ENCODE measurements at places on chromosomes 7 and 10.

DNA sequence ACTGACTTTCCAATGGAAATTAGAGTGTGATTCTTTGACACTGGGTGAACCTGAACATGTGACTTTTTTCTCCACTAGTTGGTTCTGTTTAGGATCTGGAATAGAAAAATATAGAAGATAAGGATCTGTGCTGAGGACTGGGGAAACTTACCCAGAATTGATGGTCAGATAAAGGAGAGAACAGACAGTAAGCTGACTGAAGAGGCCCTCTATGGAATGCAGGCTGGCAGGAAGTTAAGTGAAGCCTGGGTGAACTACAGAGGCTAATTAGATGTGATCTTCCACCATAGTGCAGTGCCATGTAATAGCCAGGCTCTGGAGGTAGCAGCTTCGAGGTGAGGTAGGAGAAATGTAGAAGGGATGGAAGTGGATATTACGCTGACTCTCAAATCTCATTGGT, 455.3 kb downstream of the PLXDC2 start:
- DNase-seq: no peak

- DNase-seq: no peak
Observed at GRCh38 chr7:14275356-14275755, 285.9 kb upstream of the ETV1 start.

DNA sequence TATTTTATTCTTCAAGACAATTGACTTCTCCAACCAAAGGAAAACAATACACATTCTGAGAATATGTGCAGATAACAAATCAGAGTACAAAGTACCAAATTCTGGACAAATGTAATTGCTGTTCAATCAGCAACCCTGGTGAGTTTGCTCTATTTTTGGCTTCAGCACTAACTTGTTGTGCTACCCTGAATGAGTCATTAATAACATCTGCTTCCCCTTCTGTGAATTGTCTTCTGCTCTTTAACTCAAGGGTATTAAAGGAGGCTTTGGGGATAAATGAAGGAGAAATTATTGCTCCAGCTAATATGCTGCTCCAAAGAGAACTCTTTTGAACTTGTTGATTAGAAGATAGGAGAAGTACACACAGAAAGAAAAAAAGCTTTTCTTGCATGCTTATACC, 459.3 kb downstream of the HTR7 start:
- no peak for DNase-seq

GRCh38 chr10:117352724-117353123, 22.5 kb downstream of the PDZD8 start:
- DNase-seq: no peak

GRCh38 chr7:16295558-16295957, 125.8 kb downstream of the CRPPA start:
- no peak for DNase-seq

GRCh38 chr10:124734311-124735166, 9.6 kb downstream of the FAM53B start:
- DNase-seq: peak; percentile 54

GRCh38 chr10:132183046-132183445, 3.7 kb upstream of the DPYSL4 start:
- DNase-seq: no peak

GRCh38 chr10:47112612-47113011, 187.4 kb upstream of the GDF10 start:
- no peak for DNase-seq

GRCh38 chr7:64098-64915, 128.1 kb upstream of the FAM20C start:
- no peak for DNase-seq

- DNase-seq: no peak
Observed at GRCh38 chr7:131548371-131548770, 8.1 kb downstream of the PODXL start.

GRCh38 chr10:124074501-124075109, 18.8 kb downstream of the CHST15 start:
- no peak for DNase-seq

DNA sequence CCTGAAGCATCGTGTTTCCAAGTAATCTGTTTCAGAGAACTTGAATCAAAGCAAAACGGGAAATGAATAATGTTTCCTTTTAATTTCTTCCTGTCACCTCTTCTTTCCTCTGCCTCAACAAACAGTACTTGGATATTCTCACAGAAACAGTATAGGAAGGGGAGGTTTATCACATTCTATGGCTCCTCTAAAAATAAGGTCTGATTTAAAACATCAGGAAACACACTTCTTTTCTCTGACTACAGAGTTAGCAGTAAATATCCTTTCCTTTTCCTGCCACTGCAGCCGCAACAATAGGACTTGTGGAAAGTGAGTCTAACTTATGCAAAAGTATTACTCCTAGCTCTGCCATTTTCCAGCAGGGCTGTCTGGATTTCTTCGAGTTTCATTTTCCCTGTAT, 62.3 kb downstream of the CH25H start:
- DNase-seq: no peak

DNA sequence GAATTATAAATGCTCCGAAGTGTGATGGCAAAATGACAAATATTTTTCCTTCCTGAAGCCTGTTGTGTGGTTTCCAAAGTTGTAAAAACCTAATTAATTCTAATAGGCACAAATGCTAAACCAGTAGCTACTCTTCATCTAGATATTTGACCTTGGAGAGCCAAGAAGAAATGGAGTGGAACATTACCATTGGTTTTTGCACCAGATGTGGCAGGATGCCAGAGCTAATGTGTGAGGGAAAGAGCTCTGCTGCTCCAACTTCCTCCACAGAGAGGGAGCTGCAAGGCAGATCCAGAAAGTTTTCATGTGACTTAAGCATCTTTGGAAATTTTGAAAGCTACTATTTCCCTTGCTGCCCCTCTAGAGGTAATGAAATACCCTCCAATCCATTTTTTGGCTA, 65.1 kb upstream of the HPS1 start:
- no peak for DNase-seq

DNA sequence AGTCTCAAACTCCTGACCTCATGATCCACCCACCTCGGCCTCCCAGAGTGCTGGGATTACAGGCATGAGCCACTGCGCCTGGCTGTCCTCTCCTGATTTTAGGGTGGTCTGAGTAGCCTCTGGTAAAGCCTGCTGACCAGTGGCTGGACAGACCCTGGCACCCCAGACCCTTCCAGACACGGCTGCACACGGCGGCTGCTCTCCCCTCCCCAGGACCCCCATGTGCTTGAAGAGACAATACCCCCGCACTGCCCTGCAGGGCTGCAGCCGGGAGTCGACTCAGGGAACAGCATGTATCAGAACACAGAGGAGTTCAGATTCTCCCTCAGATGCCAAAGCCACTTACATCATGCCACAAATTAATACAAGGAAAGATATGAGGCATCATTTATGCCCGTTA, 58.3 kb upstream of the CFAP46 start:
- no peak for DNase-seq

- peak; percentile 82 for DNase-seq
Observed at GRCh38 chr10:124744102-124745050, at the start of gene FAM53B. Gene FAM53B, minus strand, starts transcription at chr10:124744378. Its CDS starts 37,665 bp downstream, at chr10:124706713.

GRCh38 chr10:79021948-79022499, 46.7 kb upstream of the ZMIZ1 start:
- no peak for DNase-seq

GRCh38 chr10:23065181-23065948, 30.0 kb upstream of the MSRB2 start:
- no peak for DNase-seq

DNA sequence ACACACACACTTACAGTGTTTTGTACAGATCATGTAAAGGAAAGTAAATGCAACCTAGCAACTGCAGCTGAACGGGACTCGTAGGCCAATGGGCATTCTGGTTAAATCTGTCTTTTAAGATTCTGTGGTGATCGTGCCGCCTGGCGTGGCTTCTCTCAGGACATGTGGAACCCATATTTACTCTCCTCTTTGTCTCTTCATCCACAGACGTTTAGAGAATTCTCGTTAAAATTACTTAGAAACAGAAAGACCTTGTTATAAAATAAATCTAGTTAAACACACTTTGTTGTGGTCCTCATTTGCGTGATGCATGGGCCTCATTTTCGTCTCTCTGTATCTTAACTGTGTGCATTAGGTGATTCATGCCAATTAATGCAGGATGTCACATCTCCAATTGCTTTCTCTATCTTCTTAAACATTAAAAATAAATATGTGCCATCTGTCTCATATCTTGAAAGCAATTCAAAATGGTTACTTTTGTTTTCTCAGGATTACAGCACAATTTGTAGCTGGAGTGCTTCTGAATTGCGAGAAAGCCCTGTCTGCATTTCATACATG, 11.5 kb downstream of the KLF6 start:
- DNase-seq: peak; percentile 20

DNA sequence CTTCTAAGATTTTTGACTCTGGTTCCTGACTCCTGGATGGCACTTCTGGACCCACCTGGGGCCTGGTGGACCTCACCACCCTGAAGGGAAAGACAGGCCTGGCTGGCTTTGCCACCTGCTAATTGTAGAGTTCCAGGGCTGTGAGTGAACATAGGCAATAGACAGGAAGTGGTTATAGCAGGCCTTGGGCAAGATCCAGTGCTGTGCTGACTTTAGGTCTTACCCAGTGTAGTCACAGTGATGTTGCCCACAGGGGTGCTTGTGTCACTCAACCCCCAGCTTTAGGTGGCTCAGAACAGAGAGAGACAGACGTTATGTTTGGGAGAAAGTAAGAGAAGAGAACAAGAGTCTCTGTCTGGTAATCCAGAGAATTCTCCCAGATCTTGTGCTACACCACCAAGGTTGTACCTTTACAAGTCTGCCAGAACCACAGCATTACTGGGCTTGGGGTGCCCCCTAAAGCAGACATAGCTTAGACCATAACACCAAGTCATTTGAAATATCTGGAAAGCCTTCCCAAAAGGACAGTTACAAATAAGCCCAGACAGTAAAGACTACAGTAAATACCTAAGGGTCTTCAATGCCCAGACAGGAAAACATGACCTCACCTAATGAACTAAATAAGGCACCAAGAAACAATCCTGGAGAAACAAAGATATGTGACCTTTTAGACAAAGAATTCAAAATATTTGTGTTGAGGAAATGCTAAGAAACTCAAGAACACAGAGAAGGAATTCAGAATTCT, 303.4 kb downstream of the PCLO start:
- DNase-seq: no peak

- no peak for DNase-seq
Observed at GRCh38 chr7:48691788-48692187, 232.6 kb upstream of the CDC14C start.

DNA sequence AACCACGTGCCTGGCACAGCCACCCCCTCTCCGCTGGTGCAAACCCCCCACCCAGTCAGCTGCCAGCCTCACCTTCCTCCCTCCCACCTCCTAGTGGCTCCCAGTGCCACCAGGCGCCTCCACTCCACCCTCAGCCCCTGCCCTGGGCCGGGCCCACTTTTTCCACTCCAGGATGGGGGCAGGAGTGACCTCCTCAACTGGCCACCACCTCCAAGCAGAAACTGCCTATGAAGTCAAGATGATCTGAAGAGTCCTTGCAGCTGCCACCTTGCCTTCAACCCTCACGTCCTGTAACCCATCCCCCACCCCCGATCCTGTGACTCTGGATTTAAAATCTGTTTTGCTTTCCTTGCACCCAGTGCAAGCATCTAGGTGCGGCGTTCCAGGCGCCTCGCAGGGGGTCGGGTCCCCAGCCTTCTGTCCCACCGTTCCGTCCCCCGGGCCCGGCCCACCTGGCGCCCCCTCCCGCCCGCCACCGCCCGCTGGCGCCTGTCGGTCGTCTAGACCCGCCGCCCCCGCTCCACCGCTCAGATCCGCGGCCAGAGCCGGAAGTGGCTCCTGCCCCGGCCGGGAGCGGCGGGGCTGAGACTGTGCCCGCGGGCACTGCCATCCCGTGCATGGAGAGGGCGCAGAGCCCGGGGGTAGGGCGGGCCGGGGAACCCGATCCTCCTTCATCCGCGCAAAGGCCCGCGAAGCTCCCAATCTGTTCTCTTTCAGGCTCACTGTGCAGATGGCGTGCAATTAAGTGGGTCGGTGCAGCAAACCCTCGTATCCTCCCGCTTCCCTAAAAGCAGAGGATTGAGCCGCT, 51.2 kb upstream of the GTF2I start:
- DNase-seq: peak; percentile 61

DNA sequence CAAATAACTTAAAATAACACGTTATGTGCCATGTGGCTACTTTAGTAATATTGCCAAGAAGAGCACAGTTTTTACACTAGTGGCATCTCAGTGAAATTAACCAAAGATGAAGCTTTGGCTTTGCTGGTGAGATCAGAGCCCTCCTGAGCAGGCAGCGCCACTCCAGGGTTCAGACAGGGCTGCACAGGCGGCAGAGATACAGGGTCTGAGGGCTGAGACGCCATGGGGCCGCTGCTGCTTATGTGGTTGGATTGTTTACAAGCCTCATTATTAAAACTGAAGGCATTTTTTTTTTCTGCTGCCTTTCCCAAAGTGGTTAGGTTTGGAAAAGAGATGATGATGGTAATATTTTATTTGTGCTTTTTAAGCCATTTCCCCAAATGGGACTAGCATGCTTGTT, 68.8 kb upstream of the DNAJB6 start:
- no peak for DNase-seq

DNA sequence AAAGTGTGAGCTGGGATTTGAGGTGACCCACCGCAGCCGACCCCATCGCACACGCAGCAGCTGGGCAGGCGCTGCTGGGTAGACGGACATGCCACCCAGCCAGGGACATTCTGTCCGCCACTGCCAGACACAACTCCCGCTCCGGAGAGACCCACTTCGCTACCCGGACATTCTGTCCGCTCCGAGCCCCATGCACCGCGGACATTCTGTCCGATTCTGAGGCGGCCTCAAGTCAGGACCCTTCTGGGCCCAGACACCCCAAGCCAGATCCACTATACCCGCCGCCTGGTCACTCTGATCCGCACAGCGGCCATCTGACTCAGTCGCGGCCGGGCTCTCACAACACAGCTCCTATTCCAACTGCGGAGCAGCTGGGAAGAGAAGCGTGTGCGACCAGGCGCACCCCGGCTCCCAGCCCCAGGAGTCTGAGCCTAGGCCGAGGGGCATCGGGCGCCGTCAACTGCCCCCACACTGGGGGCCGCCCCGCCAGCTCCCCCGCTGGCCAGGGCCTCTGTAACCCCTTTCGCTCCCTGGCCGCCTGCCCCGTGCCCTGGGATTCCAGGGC, 763 bp downstream of the PITX3 start:
- no peak for DNase-seq

- DNase-seq: no peak
Observed at GRCh38 chr7:112056409-112056808, 149.8 kb downstream of the DOCK4 start.

GRCh38 chr7:94429153-94429552, 34.5 kb downstream of the COL1A2 start:
- no peak for DNase-seq

- peak; percentile 53 for DNase-seq
Observed at GRCh38 chr7:80134536-80135308, at the start of gene GNAI1. Gene GNAI1, plus strand, starts transcription at chr7:80134831. Its CDS starts 330 bp downstream, at chr7:80135161.

GRCh38 chr10:19946245-19946644, 130.0 kb downstream of the PLXDC2 start:
- DNase-seq: no peak

- DNase-seq: no peak
Observed at GRCh38 chr7:17716816-17717215, 223.5 kb downstream of the SNX13 start.

- DNase-seq: no peak
Observed at GRCh38 chr10:51403521-51403920, 295.9 kb downstream of the CSTF2T start.

All from stimulated activated CD8-positive, alpha-beta memory T cell treated with anti-CD3 and anti-CD28 coated beads, Interleukin-4, amount 100 ng/mL, for 48 hours (primary cell).